Activated CD4-positive, alpha-beta T cell treated with anti-CD3 and anti-CD28 coated beads, Interleukin-2, amount 50 U/mL, for 16 hours (primary cell): ENCODE measurements at places on chromosomes 4 and X.

DNA sequence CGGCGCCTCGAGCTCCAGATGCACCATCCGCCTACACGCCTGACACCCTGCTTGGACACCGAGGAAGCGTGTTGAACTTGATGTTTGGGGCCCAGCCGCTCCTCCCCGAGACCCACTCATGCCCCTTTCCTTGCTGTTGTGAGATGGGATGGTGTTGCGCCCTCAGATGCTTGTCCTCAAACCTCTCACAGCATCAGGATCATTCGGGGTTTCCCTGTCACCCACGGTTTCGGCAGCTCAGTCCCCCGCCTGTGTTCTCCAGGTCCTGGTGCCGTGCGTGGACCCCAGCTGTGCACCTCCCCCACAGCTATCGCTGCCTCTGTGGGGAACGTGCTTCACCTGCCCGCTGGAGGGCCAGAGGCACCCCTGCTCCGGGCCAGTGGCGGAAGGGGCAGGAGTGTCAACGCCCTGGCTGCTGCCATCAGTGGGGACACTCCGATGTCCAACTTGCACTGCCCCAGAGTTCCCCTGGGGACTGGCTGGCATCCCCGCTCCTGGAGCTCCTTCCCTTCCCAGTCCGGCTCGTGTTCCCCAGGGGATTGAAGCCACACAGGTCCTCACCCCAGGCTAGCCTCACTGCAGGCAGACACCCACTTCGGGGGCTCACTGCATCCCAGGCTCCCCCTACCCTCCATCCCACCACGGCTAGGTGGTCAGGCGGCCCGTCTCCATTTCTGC, 82.3 kb upstream of the ADRA2C start:
- no peak for DNase-seq

DNA sequence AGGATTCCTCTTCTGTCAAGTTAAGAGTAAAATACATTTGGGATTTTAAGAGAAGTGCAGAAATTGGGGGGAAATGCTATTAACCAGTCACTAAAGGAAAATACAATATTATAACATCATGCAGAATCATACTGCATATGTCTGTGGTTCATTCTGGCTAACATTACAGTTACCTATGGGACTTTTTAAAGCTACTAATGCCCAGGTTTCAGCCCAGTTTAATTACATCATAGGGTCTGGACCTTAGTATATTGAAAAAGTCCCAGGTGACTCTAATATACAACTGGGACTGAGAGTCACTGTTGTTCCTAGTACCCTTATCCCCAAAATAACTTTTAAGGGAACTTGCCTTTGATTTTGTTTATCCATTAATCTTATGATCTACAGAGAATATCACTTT, 10.0 kb downstream of the ABCE1 start:
- no peak for DNase-seq

GRCh38 chr4:168796362-168797106, 213.5 kb downstream of the CBR4 start:
- DNase-seq, result no peak

DNA sequence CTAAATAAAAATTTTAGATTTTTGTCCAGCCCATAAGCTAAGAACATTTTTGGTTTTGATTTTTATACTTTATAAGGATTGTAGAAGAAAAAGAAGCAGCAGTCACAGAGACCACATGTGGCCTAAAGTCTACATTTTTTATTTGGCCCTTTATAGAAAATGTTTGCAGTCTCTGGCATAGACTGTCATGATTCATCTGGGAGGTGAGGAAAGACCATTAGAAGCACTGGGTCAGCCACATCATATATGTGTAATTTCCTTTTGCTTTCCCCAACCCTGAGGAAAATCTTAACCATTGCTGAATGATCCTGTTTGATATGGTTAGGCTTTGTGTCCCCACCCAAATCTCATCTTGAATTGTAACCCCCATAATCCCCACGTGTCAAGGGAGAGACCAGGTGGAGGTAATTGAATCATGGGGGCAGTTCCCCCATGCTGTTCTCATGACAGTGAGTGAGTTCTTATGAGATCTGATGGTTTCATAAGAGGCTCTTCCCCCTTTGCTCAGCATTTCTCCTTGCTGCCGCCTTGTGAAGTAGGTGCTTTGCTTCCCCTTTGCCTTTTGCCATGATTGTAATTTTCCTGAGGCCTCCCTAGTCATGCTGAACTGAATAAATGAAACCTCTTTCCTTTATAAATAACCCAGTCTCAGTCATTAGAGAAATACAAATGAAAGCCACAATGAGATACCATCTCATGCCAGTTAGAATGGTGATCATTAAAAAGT, 12.1 kb upstream of the COPS4 start:
- DNase-seq, result no peak

GRCh38 chr4:73222466-73223257, 35.9 kb downstream of the ANKRD17 start:
- DNase-seq, result peak; percentile 85

- DNase-seq, result no peak
Observed at GRCh38 chr4:55865228-55865806, 11.9 kb downstream of the EXOC1 start.

DNA sequence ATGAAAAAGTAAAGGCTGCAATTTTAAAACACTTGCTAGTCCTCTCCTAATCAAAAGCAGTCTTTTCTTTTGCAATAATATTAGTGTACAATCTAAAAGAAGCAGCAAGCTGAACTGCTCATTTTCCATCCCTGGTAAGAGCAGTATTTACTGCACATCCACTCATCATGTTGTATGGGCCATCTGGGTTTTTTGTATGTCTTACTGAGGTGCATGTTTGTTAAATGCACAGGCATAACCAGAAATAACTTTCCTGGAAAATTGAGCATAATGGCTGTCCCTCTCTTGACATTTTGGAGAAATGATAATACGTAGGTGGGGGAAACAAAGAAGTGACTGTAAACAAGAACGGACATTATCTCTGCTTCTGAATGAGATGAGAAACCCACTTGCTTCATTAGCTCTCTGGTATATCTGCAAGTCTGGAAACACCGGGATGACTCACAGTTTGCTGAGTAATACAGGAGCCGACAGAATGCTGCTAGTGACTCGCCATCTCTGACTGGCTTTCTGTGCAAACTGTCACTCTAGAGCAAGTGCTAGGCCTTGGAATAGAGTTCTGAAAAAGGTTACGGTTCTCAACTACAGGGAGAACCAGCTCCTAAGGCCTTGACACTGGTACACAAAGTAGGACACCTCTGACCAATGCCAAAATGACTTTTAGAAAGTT, 85.7 kb upstream of the MTM1 start:
- DNase-seq, result peak; percentile 93

DNA sequence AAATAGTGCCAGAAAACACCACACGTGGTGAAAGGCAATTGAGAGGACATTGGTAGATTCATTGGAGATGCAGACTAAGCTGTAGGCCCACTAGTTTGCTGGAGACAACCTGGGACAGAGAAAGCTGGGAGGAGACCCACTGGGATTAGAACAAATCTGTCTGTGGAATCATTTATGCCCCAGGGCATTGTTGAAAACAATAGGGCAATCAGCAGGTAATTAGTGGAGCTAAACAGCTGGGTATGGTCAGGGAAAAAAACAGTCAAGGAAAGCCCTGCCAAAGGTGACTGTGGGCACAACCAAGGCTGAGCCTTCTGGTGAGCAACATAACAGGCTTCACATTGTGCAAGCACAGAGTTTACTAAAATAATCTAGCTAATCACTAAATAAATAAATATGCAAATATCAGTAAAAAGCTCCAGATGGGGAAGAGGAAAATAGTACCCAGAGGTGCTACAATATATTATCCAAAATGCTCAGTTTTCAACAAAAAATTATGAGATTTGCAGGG, 9.0 kb downstream of the TCEAL3 start:
- DNase-seq, result no peak

GRCh38 chrX:13569479-13570260, at the start of gene EGFL6:
Gene EGFL6 (plus strand): TSS chrX:13569601. CDS start chrX:13569862, 261 bp downstream.
- DNase-seq, result no peak

GRCh38 chr4:63505714-63506460, 903.4 kb downstream of the TECRL start:
- DNase-seq, result no peak

DNA sequence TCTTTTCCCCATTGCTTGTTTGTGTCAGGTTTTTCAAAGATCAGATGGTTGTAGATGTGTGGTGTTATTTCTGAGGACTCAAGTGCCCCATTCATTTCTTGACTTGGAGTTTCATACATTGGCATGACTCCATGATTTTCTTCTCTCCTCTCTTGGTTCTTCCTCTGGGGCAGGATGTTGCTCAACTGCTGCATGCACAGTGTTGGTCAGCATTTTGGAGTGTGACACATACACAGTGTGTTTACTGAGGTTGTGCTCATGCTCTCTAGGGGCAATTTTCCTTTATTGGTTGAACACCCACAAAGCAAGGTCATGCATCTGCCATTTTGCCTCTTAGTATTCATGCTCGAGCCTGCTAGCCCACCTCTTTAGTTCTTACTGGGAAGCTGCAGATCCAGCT, 1993.8 kb downstream of the ARAP2 start:
- DNase-seq, result no peak

DNA sequence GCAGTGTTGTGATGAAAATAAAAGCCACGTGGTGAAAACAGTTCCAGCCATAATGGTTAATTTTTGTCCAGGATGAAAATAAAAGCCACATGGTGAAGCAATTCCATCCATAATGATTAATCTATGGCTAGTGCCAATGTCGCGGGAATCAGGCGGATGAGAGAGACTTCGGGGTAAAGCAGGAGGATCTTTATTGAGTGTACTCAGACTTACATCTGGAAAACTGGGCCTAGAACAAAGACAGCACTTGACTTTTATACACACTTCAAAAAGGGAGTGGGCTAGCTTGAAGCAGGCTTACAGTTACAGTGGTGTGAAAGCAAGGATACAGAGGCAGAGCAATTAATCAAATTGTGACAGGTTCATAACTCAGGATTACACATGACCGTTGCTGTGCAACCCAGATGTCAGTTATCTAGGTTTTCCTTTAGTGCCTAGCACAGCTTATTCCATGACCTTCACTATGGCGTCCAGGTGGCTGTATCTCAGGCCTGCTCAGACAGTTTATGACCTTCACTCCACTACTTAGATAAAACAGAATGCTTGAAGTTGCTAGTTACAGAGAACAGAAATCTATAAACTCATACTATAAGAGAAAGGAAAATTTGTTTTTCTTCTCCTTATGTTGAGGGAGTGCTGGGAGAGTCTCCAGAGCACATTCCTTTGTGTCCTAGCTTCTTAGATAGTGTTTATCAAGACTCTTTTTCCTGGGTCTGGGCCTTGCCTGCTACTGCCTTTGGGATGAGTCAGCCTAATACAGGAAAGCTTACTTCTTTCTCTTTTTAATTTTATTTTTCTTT, 5.9 kb upstream of the PLA2G12A start:
- DNase-seq, result no peak

GRCh38 chr4:74047152-74047551, 8.7 kb upstream of the CXCL3 start:
- DNase-seq, result no peak

- no peak for DNase-seq
Observed at GRCh38 chr4:19791422-19792123, 460.1 kb upstream of the SLIT2 start.

DNA sequence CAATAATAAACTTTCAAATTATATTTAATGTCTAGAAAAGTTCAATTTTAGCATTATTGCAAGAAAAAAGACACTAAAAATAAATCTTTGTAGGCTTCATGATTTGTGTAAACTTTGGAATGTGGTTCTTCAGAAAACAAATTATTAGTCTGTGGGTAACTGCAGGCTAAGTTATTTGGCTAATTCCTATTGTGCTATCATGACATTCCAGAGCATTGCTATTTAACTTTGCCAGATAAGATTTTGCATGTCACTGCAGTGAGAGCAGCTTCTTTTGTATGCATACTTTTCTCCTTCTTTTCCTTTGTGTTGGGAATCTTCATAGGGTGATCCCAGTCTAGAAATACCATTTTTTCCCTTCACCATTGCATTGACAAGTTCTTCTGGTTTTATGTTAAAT, 130.0 kb downstream of the AWAT2 start:
- DNase-seq, result no peak

GRCh38 chrX:105006996-105007395, 213.5 kb downstream of the TEX13A start:
- no peak for DNase-seq

DNA sequence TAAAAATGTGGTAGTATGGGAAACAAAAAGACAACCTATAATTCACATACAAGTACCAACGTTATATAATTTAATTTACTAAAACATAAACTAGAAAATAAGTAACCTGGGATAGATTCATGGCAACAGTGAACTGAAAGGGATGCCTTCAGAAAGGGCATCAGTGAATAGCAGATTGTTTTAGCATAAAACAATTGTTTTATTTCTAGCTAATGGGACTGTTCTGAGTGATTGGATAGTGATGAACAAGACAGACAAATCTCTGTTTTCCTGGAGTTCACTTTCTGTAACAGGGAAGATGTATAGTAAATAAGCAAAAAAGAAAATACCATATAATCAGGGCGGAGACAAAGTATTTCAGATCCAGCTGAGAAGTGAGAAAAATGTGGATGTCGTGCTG, 379.1 kb upstream of the SPOCK3 start:
- no peak for DNase-seq

- DNase-seq, result no peak
Observed at GRCh38 chrX:11481035-11481434, 184.7 kb downstream of the ARHGAP6 start.

GRCh38 chr4:37858872-37859271, 32.0 kb upstream of the TBC1D1 start:
- DNase-seq, result no peak

GRCh38 chr4:16684097-16684496, 214.3 kb downstream of the LDB2 start:
- no peak for DNase-seq

- no peak for DNase-seq
Observed at GRCh38 chrX:9327747-9328145, 137.1 kb upstream of the TBL1X start.

DNA sequence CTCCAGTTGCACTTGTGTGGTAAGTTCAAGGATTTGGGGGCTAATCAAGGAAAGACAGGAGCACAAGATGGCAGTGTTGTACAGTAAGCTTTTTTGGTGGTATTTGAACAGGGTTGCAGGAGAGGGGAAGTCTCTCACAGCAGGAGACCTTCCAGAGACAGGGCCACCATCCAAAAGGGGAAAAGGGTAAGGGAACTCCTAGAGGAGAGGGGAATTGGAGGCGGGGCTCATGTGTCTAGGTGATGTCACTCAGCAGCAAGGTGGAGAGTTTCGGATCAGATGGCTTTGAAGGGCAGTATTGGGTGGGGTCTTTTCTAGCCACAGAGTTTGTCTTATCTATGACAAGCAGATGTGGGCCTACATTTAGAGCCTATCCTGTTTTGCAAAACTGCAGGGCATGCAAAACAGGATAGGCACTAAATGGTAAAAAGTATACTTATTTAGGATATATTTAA, 13.4 kb upstream of the RNF175 start:
- no peak for DNase-seq

DNA sequence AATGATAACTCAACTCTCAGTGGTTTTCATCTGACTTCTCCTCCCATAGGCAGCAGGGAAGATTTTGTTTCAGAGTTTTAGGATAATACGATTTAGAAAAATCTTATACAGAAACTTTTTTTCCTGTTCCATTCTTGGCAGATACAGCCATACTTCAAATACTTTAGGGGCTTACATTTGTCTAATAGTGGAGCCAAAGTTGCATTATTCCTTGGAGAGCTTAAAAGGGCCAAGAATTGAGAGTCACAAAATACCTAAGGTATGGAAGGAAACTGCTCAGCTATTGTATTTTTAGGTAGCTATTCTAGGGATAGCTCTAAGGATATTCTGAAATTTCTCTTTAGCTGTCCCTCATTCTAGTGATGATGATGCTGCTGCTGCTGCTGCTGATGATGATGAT, 132.9 kb upstream of the PTCHD1 start:
- no peak for DNase-seq

- no peak for DNase-seq
Observed at GRCh38 chr4:123516576-123516975, 120.0 kb downstream of the SPRY1 start.

- DNase-seq, result no peak
Observed at GRCh38 chr4:38008571-38009021, 48.4 kb downstream of the PTTG2 start.
